ENCODE measurements at places on chromosomes 7 and 10.
A peak's percentile ranks its signal among the peaks of the same experiment; 100 is the strongest.

GRCh38 chr7:31553661-31554081, 39.8 kb downstream of the ITPRID1 start:
- DNase-seq, result no peak

DNA sequence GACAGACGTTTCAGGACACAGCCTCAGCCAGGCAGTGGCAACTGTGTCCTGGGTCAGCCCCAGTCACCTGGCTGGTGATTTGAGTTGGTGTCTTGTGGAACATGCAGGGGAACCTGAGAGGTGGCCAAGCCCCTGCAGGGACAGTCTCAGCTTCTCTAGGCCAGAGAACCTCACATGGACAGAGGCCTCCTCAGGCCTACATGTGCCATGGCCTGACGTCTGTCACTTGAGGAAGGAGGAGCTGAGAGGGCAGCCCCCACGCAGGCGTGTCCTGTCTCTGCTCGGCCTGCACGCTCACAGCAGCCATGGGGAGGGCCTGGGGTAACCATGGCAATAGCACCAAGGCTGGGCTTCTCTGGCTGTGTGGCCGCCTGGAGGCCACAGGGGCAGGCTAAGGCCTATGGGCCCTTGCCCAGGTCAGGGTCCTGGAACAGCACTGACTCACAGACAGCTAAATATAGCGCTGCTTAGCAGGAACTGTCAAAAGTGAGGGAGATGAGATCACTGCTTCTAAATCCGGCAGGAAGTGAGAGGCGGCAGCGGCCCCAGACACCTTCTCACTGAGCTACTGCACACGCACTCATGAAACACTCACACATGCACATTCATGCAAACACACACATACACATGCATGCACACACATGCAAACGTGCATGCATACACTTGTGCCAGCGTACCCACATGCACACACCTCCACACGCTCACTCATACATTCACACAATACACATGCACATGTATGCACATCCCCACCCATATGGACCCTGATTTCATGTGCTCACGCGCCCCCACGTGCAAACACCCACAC, 57.0 kb downstream of the YKT6 start:
- peak; percentile 89 for DNase-seq

GRCh38 chr10:129041916-129042315, 425.1 kb upstream of the MGMT start:
- no peak for DNase-seq

GRCh38 chr10:131071721-131072120, 239.8 kb downstream of the TCERG1L start:
- DNase-seq, result no peak

DNA sequence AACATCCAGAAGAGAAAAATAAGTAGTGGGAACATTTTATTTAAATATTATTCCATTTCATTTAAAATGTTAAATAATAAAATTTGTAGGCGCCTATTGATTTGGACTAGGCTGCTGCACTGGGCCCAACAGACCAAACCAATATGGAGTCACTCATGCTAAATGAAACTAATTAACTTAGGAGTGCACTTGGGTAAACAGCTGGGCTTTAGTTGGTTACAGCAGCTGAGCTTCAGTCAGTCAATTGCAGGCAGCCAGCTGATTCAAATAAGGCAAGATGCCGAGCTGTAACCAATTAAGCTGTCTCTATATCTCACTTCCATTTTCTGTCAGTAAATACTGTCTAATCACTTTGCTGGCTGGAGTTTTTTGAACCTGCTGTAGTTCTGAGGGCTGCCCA, 102.1 kb upstream of the WDR11 start:
- no peak for DNase-seq

- DNase-seq, result no peak
These were observed 1.0 kb upstream of the PRKAR2B start for GRCh38 chr7:107043491-107043890.

- no peak for DNase-seq
These were observed 233.0 kb upstream of the MKLN1 start for GRCh38 chr7:131094685-131095084.

GRCh38 chr10:1343176-1343575, 287.0 kb downstream of the WDR37 start:
- no peak for DNase-seq

- DNase-seq, result no peak
These were observed 27.3 kb downstream of the ANXA11 start for GRCh38 chr10:80177781-80178636.

GRCh38 chr7:50793120-50793946, 10.6 kb upstream of the GRB10 start:
- peak; percentile 79 for DNase-seq

GRCh38 chr10:7506571-7506970, 95.7 kb upstream of the SFMBT2 start:
- DNase-seq, result no peak

DNA sequence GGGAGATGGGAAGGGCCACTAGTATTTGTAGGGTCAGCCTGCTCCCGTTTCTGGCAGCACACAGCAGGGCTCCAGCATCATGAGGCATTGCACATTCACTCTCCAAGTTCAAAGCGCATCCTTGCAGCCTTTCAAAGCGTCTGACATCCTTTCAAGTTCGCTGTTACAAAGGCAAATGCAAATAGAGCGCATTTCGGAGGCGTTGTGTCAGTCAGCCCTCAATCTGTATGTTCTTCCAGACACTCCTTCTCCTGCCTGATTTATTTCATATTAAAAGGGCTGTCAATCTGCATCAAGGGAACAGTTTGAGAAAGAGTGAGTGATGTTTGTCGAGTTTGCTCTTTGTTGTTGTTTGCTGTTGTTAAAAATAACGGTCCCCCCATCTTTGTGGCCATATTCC, 188.5 kb downstream of the SNX10 start:
- no peak for DNase-seq

DNA sequence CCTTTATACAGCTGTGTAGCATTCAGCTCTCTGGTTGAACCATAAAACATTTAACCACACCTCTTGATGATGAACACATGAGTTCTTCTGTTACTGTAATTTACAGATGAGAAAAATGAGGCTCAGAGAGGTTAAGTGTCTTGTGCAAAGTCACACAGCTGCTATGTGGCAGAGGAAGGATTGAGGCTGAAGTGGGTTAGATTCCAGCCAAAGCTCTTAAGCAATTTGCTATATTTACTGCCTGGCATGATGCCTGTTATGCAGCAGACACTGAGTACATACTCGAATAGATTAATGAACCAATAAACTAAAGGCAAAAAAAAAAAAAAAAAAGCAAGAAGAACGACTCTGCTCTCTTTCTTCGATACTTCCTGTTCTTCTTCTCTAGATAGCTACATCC, 35.7 kb downstream of the GFRA1 start:
- no peak for DNase-seq

DNA sequence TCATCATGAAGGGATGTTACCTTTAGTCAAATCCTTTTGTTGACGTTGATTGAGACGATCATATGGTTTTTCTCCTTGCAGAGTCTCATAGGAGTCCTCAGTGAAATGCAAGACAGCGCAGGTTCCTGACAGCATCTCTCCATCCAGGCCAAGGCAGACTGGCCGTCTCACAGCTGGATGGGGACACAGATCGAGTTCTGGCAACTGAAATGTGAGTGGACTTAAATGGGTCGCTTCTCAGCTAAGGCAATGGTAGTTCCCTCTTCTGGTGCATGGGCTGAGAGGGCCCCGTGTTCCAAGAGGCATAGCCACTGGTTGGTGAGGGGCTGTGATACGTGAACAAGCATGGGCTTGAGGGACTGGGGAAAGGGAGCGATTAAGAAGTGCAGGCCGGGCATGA, 99.3 kb upstream of the CPXM2 start:
- DNase-seq, result no peak

DNA sequence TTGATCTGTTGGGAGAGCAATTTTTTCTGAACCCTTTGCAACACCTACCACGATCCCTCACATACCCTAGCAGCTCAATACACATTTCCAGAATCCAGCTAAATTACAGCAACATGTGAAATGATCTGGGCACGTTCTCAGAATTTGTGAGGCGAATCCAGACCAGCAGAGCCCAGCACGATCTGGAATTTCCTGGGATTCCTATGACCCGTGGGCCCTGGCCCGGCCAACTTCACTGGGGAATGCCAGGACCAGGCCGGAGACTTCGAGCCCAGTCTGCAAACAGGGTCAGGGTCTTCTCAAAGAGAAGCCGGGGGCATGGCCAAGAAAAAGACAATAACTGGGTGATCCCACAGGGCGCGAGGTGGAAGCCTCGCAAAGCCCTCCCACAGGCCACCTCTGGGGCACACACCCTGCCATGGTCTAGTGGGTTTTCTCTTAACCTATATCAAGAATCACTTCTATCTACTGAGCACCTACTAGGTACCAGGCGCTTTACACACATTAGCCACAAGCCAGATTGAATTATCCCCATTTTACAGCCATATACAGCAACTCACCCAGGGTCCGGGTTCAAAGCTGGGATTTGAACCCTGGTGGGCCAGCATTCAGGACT, 33.8 kb downstream of the FAM53B start:
- DNase-seq, result no peak

DNA sequence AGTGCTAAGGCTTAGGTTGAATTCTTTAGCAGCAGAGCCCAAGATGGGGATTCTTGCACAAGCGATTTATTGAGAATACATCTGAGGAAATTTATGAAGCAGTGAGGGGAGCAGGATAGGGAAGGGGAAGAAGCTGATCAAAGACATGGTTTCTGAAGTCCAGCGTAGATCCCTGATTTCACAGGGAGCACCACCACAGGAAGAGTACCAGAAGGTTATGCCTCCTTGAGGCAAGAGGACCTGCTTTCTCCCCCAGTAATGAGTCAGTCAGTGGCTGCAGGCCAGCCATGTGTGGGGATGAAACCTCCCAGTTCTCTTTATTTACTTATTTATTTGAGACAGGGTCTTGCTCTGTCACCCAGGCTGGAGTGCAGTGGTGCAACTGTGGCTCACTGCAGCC, 35.0 kb upstream of the CBLL1 start:
- DNase-seq, result no peak

GRCh38 chr7:139559364-139560105, 36.0 kb downstream of the CLEC2L start:
- DNase-seq, result no peak

All from urothelium cell line (cell line).